ENCODE measurements at places on chromosomes 12 and 14. TPM values are rescaled to one million over a fixed set of nuclear protein-coding genes. Genes with fewer than 3 reads are reported as not detected.

The ANO2 gene
- 30.4 TPM for total RNA-seq

The MMP19 gene
- total RNA-seq, result 9.1 TPM

The FAM181A gene
- total RNA-seq, result not detected

The DHH gene
- 54.5 TPM for total RNA-seq

The RAB35 gene
- 52.2 TPM for total RNA-seq

The BDKRB2 gene
- 50.4 TPM for total RNA-seq

The FGD6 gene
- total RNA-seq, result 22.2 TPM

The BORCS5 gene
- 35.8 TPM for total RNA-seq

The EPYC gene
- total RNA-seq, result not detected

The NGB gene
- total RNA-seq, result not detected

The GPRC5D gene
- not detected for total RNA-seq

The CRIP1 gene
- total RNA-seq, result 112 TPM

The TOMM20L gene
- not detected for total RNA-seq

The PIWIL1 gene
- not detected for total RNA-seq

The MFAP5 gene
- 387 TPM for total RNA-seq

The SERPINA10 gene
- not detected for total RNA-seq

The DCN gene
- 2,017 TPM for total RNA-seq

The NEUROD4 gene
- not detected for total RNA-seq

The FAR2 gene
- total RNA-seq, result 8.6 TPM

The SOX5 gene
- 43.6 TPM for total RNA-seq

The IFT43 gene
- 33.8 TPM for total RNA-seq

The TEX52 gene
- total RNA-seq, result not detected

The KSR2 gene
- not detected for total RNA-seq

The NELL2 gene
- total RNA-seq, result 2.4 TPM

The PRPH gene
- 3.7 TPM for total RNA-seq

The KRT6A gene
- total RNA-seq, result not detected

The KRT82 gene
- not detected for total RNA-seq

The AICDA gene
- total RNA-seq, result 0.40 TPM

The NRXN3 gene
- total RNA-seq, result 38.1 TPM

The SERPINA1 gene
- total RNA-seq, result 28.5 TPM

The TCL1B gene
- total RNA-seq, result not detected

Data from sciatic nerve (tissue), 2 donors.